Neural progenitor cell (in vitro differentiated cells): ENCODE measurements at places on chromosomes 11 and 22. TPM values are rescaled to one million over a fixed set of nuclear protein-coding genes. Genes with fewer than 3 reads are reported as not detected.

- H3K4me3 ChIP-seq: no peak overlapping the region
- H3K27ac ChIP-seq: no peak overlapping the region
- H3K4me1 ChIP-seq: peaks cover 10% of the 10 kb centered on the region
- DNase-seq: no peak
Measured at GRCh38 chr11:26418386-26418912, 86.5 kb downstream of the ANO3 start.

DNA sequence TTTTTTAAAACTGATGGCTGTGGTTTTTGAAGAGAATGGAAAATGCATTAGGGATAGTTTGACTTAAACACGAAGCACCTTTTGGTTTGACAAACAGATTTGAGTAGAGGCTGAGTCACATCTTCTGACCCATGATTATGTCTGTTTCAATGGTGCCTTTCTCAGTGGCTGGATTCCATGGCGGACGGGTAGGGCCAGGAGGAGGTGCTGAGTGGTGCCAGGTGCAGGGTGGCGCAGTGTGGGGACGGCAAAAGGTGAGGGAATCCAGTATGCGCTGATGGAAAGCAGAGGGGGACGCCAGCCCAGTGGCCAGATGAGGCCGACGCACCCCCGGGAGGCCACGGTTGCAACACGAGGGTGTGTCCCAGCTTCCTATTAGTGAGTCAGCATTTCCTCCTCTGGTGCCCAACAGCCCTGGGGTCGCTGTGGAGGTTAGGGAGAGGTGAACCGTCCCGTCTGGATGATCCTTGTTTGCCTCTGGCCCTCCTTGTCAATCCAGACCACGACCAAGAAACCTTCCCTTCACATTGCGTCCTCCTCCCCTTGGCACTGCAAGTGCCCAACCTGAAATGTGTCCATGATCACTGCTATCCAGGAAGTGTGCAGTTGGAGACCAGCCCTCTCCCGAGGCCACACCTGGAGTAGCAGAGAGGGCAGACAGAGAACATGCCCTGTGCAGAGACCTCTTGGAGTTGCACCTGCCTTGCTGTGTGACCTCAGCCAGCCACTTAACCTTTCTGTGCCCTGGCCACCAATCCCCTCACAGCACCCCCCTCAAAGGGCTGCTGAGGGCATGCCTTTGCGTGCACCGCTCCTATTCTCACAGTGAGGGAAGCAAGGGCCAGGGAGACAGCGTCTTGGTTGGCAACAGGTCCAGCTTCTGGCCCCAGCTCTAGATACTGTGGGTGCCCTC, 32.5 kb upstream of the ATXN10 start:
- peaks cover 20% of the 10 kb centered on the region for H3K27me3 ChIP-seq
- H3K27ac ChIP-seq: no peak overlapping the region
- no peak overlapping the region for H3K4me3 ChIP-seq
- DNase-seq: no peak
- H3K4me1 ChIP-seq: no peaks in the 10 kb centered on the region

PANX1 gene
- 26.1 and 26.4 TPM in 2 replicates for total RNA-seq

GRCh38 chr22:23844739-23845202, 6.0 kb upstream of the DERL3 start:
- H3K4me3 ChIP-seq: no peak overlapping the region
- peaks cover 5% of the 10 kb centered on the region for H3K27me3 ChIP-seq
- peaks cover 30% of the 10 kb centered on the region for H3K4me1 ChIP-seq
- no peaks in the 10 kb centered on the region for H3K36me3 ChIP-seq
- DNase-seq: no peak

- no peaks in the 10 kb centered on the region for H3K36me3 ChIP-seq
- no peaks in the 10 kb centered on the region for H3K27me3 ChIP-seq
- H3K4me3 ChIP-seq: no peak overlapping the region
Measured at GRCh38 chr11:35541621-35542375, 16.4 kb upstream of the PAMR1 start.

DNA sequence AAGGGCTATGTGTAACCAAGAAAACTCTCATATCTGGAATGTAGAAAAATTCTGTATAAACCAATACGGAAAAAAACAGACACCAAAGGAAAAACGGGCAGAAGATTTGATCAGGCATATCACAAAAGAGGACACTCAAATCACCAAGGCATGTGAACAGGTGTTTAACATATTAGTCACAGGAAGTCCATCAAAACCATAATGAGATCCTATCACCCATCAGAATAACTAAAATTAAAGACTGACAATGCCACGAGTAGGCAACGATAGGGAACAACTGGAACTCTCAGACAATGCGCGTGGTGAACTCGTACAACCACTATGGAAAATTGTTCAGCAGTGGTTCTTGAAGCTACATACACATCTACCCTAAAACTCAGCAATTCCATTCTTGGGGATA, 94.5 kb downstream of the MICAL3 start:
- no peak for DNase-seq
- H3K4me3 ChIP-seq: no peak overlapping the region
- H3K27ac ChIP-seq: no peak overlapping the region

DNA sequence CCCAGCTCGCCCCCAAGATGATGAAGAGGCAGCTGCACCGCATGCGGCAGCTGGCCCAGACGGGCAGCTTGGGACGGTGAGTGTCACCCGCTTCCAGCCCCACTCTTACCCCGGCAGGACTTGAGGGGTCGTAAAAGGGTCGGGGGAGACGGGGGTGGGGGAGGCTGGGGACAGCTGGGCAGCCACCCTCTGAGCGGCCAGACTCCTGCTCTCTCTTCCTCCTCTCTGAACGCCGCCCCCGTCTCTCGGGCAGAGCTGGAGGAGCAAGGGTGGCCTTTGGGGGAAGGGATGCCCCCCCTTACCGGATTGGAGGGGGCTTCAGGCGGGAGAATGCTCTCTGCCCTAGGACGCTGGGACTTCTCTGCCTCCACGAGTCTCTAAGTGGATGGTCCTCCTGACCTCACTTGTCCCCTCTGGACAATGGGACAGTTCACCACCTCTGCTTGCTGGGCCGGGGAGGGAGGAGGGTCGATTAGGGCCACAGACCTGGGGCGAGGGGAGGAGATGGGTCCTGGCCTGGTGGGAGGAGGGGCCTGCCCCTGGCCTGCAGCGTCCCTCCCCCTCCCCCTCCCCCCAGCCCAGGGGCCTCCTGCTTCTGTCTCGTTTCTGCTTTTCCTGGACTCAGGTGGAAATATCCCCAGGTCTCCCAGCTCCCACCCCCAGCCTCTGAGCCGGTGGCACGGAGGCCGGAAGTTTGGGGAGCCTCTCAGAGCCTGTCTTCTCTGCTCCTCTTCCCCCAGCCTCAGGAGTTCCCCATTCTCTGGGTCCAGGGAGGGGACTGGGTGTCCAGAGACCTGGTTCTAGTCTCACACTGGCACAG, 512 bp downstream of the SH3BP1 start:
- peaks cover 8% of the 10 kb centered on the region for H3K4me1 ChIP-seq
- H3K27ac ChIP-seq: no peak overlapping the region
- peak; percentile 50 for DNase-seq
- H3K27me3 ChIP-seq: no peaks in the 10 kb centered on the region
- peak overlapping the region; percentile 85 for H3K4me3 ChIP-seq
- H3K36me3 ChIP-seq: no peaks in the 10 kb centered on the region

DNA sequence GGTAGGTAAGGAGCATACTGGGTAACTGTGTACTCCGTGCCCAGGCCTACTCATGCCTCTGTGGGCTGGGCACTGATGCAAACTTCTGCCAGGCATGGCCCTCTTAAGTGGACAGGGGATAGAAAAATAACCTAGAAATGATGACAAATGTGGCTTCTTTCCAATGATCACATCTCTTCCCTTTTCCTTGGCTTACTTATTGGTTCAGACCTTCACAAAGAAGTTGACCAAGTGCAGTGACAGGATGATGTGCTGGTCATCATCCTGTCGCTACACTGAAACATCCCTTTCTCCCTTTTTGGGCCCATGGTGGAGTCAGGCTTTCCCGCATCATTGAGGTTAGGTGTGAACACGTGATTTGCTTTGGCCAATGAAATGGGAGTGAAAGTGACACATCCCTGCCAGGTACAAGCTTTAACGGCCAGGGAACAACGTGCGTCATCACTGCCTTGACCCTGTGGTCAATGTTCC, 31.8 kb upstream of the APOBEC3A start:
- peaks cover 26% of the 10 kb centered on the region for H3K27me3 ChIP-seq
- no peak overlapping the region for H3K27ac ChIP-seq
- H3K4me1 ChIP-seq: no peaks in the 10 kb centered on the region
- no peaks in the 10 kb centered on the region for H3K36me3 ChIP-seq

DNA sequence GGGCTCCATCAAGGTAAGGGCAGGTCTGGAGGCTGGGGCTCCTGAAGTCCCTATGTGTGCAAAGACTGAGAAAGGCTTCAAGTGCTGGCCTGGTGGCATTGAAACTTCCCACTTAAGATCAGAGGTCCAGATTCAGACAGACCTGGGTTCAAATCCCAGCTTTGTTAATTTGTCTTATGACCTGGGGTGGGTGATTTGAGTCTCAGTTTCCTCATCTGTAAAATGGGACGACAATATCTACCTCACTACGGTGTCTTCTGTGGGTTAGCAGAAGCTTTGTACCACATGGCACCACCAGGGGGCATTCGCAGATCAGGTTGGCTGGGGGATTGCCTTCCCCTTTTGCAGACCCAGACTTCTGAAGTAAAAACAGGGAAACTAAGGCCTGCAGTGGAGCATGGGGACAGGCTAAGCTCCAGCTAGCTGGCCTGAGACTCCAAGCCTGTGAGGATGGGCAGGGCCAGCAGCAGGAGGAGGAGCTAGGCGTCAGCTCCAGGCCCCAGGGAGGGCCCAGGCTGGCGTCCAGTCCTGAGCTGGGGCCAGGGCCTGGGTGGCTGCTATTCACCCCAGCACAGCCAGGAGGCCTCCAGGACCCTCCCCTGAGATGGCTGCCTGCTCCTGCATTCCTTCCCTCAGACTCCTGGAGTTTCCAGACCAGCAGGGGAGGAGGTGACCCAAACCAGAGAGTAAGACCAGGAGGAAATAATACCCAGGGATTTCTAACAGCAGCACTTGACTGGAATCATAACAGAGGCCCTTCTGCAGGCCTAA, 1.5 kb downstream of the CASTOR1 start:
- no peaks in the 10 kb centered on the region for H3K36me3 ChIP-seq
- H3K4me1 ChIP-seq: peaks cover 17% of the 10 kb centered on the region
- H3K27ac ChIP-seq: no peak overlapping the region
- peak; percentile 95 for DNase-seq

- peak overlapping the region; percentile 55 for H3K4me3 ChIP-seq
- H3K27me3 ChIP-seq: peaks cover 24% of the 10 kb centered on the region
- H3K36me3 ChIP-seq: no peaks in the 10 kb centered on the region
- no peak overlapping the region for H3K27ac ChIP-seq
Measured at GRCh38 chr22:45239681-45240051, 1.0 kb downstream of the KIAA0930 start.

GRCh38 chr11:61194169-61194671, 9.1 kb upstream of the PGA3 start:
- no peak for DNase-seq
- H3K27me3 ChIP-seq: no peaks in the 10 kb centered on the region
- H3K4me3 ChIP-seq: no peak overlapping the region
- no peaks in the 10 kb centered on the region for H3K36me3 ChIP-seq
- H3K4me1 ChIP-seq: no peaks in the 10 kb centered on the region

HSPA8 gene
- 1,453 and 1,464 TPM in 2 replicates for total RNA-seq

- H3K27ac ChIP-seq: no peak overlapping the region
- no peak overlapping the region for H3K4me3 ChIP-seq
- H3K36me3 ChIP-seq: no peaks in the 10 kb centered on the region
- H3K4me1 ChIP-seq: no peaks in the 10 kb centered on the region
Measured at GRCh38 chr11:111046291-111046690, 199.2 kb upstream of the POU2AF2 start.

TSKU gene
- total RNA-seq: 7.1 and 22.8 TPM in 2 replicates

GRCh38 chr22:23829845-23830372, 8.9 kb downstream of the DERL3 start:
- H3K36me3 ChIP-seq: no peaks in the 10 kb centered on the region
- no peak for DNase-seq
- no peaks in the 10 kb centered on the region for H3K4me1 ChIP-seq
- no peak overlapping the region for H3K4me3 ChIP-seq
- H3K27me3 ChIP-seq: no peaks in the 10 kb centered on the region

DNA sequence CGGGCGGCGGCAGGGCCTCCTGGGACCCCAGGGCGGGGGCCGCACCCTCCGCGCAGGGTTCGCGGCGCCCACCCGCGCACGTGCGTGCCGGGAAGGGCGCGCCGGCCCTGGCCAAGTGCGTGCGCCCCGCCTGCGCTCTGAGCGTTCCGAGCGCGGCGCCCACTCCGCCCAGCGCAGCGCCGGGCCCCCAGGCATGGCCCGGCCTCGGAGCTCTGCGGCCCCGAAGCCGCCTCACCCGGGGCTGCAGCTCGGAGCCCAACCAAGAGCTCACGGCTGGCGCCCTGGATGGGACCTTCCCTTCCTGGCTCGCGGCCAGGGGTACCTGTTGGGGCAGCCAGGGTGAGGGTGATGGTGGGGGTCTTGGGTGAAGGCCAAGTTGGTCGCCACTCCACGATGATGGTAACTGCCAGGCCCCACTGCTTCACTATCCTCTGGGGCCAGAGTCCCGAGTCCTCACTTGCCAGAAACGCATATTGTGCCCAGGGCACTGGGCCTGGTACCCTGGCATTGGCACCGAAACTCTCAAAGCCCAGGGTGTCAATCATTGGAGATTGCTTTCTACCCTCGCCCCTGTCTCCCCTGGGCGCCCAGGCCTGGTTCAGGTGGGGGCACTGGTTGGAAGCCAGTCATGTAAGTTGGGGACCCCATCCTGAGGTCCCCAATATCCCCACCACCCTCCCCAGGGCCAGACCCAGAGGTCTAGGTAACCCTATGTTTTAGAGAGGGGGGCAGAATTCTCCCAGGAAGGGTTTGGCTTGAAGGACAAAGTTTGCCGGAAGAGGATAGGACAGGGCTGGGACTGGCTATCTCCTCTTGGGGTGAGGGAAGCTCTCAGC, 882 bp downstream of the ANO1 start:
- no peaks in the 10 kb centered on the region for H3K36me3 ChIP-seq
- peak overlapping the region; percentile 38 for H3K4me3 ChIP-seq
- peaks cover 86% of the 10 kb centered on the region for H3K27me3 ChIP-seq
- H3K27ac ChIP-seq: no peak overlapping the region
- H3K4me1 ChIP-seq: no peaks in the 10 kb centered on the region
- peak; percentile 36 for DNase-seq
